ENCODE measurements at places on chromosomes 16 and 17.

- DNase-seq, result no peak
Observed at GRCh38 chr16:13902677-13903076, 17.3 kb upstream of the ERCC4 start.

DNA sequence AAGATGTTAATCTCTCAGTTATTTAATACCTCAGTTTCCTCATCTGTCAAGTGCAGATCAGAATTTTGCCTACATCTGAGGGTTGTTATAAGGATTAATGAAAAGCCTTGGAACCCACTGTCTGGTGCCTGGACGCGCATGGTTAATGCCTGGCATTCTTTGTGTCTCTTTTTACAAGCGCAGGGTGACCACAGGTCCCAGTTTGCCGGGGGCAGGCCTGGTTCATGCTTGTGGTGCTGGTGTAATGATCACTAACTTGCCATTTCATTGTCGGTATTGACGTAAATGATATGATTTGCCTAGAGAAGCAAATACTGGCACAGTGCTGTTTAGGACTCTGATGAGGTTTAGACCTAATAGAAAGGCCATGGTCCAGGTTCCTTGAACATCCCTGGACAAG is 23.1 kb downstream of the MRC2 start:
- no peak for DNase-seq

DNA sequence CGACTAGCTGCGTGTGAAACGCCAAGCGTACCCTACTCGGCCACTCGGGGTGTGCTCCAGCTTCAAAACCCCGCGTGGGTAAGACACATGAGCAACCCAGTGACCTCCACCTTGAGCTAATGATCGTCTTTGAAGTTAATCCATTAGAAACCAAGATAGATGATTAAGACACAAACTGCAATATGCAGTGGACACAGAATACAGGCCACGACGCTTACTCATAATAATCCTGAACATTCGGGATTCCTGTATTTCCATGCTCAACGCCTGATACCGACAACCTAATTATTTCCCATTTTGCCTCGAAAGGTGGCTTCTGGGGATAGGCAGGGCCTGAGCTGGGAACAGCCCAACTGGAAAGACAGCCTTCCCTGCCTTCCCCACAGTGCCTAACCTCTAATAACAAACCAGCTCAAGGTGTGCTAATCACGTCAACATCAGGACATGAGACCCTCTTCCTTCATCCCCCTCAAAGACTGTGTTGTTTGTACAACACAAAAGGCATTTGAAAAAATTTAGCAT is 504 bp upstream of the COPRS start:
- DNase-seq, result no peak

- DNase-seq, result no peak
Observed at GRCh38 chr17:50266384-50267073, 7.7 kb upstream of the TMEM92 start.

- peak; percentile 73 for DNase-seq
Observed at GRCh38 chr17:67121316-67121891, 77.0 kb downstream of the CACNG1 start.

DNA sequence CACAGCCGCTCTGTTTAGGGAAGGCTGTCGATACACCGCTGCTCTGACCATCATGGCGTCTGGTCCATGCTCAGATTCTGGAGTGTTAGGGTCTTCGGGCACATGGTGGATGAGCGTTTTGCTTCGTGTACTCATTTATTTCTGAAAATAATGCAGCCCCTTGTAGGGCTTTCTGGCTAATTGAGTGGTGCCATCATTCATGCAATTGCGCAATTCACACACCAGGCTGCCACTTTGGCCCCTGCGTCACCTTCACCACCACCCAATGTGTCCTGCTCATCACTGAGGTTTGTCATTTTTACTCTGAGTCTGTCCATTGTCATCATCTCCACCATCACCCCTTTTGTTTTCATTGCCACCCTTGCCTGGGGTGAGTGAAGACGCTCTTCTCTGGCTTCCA is 557.4 kb downstream of the WWOX start:
- DNase-seq, result no peak

DNA sequence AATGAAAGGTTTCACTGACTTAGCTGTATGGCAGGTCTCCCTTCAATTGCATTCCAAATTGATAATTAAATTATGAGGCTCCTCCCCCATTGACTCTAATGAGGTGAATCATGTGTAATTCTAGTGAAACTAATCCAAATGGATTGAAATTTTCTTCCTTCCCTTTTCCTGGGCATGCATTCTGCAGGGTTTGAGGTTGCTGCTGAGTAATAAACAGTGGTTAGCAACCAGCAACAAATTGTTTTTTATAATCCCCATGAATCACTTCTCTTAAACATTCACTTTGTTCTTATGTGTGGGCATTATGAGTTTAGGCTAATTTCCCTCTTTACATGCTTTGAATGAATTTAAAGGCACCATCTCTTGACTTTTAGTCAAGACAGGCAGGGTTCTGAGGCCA is 43.4 kb downstream of the MYOCD start:
- no peak for DNase-seq

DNA sequence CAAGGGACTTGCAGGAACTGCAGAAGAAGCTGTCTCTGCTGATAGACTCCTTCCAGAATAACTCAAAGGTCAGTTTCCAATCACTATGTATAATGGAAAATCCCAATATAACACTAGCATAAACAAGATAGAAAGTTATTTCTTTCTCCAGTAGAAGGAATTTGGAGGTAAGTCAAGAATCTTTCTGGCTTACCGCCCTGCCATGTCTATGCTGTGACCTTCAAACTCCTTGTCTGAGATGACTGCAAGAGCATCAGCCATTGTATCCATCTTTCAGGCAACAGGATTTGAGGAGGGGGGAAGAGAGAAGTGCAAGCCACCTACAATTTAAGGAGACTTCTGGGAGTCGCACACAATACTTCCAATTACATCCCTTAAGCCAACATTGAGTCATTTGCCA is 2.7 kb downstream of the LDAF1 start:
- DNase-seq, result no peak

DNA sequence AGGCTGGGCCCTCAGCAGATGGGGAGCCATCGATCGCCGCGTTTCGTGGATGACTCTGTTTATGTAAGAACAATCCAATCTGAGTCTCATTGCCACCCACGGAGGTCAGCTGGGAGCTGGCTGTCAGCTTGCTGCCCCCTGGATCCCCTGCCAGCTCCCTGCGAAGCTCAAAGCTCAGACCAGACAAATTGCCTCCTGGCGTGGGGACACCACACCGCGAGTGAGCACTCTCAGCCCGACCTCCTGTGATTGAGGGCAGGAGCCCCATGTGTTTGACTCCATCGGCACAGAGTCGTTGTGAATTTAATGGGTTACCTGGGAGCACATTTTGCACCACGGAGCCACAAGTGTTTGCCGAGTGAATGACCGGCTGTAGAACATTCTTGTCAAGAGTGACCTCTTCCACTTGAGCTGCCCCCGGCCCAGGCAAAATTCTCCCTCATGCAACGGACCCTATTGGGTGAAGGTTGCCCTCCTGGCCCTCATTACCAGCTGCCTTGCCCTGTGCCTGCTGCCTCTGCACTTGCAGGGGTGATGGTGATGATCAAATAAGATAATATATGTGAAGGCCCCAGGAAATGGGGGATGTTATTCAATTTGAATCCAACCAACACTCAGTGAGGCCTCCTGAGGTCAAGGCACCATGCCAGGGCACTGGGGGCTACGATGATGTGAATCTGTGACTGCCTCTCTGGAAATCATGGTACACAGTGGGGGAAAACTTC is 7.6 kb upstream of the GFAP start:
- DNase-seq, result no peak

- DNase-seq, result no peak
Observed at GRCh38 chr16:48969611-48970010, 312.0 kb downstream of the CBLN1 start.
